CD4-positive, alpha-beta T cell treated with Interleukin-10 for 1 hour (primary cell): ENCODE measurements at places on chromosomes 7 and 10.

- no peak for DNase-seq
Measured at GRCh38 chr10:8594176-8594575, 539.7 kb downstream of the GATA3 start.

DNA sequence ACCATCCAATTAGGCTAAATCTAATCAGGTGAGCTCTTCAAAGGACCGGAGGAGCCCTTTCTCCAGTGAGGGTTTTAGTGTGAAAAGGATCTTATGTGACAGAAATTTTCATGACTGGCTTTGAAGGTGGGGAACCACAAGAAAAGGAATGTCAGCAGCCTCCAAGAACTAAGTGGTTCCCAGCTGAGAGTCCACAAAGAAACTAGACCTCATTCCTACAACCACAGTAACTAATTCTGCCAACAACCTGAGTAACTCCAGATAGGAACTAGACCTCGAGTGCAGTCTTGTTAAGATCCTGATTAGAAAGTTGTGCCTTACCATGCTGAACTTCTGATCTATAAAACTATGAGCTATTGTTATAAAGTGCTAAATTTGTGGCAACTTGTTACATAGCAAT, 51.3 kb downstream of the PCLO start:
- no peak for DNase-seq

DNA sequence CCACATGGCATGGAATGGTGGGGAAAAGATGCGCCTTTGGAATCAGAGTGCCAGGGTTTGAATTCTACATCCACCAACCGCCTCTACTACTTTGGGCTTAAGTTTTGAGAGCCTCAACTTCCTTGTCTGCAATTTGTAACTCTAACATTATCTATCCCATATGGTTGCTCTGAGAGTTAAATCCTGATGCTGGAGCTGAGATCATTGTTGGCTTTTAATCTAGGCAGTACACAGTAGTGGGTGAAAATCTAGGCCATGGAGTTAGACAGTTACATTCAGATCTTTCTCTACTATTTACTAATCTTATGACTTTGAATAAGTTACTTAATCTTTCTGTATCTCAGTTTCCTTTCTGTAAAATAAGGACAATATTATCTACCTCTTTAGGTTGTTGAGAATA, 149.7 kb upstream of the AOAH start:
- no peak for DNase-seq

- DNase-seq = no peak
Measured at GRCh38 chr7:106262221-106262881, 22.4 kb downstream of the NAMPT start.
